ENCODE measurements at places on chromosomes 2 and 18.

- peak; percentile 69 for DNase-seq
These were observed 97.2 kb upstream of the OTOS start for GRCh38 chr2:240237609-240238174.

- no peak for DNase-seq
These were observed 68.1 kb downstream of the EN1 start for GRCh38 chr2:118779362-118779761.

- no peak for DNase-seq
These were observed 1.0 kb downstream of the DARS1 start for GRCh38 chr2:135984199-135985017.

DNA sequence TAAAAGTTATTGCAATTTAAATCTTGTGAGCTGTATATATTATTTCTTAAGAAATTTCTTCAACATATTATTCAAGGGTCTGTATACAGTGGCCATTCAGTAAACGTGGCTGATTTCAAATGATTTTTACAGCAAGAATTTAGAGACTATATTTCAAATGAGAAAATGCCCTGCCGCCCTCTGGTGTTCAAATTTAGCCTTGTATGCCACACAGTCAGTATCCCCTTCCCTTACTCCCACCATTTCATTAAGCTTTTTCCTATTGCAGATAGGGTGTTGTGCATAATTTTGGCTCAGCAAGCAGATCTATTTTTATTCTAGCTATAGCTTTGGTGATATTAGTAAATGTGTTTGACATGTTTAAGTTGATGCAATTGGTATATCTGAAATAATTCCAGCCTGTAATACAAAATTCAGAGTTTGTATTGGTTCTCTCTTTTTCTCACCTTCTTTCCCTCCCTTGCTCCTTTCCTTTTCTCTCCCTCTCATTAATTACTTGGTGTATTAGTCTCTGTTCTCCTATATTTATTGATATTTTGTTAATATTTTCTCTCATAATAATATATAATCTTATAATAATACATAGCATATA is 22.8 kb upstream of the SCN7A start:
- DNase-seq, result no peak

DNA sequence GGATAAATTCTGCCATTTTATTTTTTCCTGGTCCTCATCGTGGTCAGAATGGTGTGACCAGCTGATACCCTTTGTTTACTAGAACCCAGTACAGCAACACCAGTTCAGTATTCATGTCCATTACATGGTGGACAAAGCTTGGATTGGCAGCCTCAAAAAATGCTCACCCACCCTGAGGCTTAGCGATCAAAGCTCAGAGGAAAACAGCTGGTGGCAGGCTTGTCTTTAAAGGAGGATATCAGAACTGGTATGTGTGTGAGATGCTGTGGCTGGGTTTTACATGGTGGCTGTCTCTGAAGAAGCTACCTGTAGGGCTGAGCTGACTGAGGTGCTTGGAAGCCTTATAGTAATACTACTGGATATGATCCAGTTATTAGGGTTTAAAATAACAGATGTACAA is 471.1 kb upstream of the MEX3C start:
- no peak for DNase-seq

DNA sequence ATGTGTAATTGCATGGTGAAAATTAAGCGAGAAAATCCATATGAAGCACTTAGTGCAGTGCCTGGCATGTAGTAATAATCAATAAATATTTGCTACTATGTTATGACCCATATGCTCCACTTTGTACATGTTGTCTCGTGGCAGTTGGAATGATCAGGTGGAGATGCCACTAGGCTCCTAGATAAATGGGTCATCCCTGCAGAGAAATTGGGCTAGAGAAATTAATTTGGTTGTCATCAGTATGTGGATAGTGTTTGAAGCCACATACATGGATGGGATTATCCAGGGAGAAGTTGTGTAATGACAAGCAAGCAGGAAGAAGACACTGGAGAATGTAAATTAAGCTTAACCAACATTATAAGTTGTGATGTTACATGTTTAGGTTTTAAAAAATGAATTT is 33.0 kb downstream of the ACYP2 start:
- DNase-seq, result no peak

- no peak for DNase-seq
These were observed 1.3 kb downstream of the NEUROD1 start for GRCh38 chr2:181678861-181679543.

DNA sequence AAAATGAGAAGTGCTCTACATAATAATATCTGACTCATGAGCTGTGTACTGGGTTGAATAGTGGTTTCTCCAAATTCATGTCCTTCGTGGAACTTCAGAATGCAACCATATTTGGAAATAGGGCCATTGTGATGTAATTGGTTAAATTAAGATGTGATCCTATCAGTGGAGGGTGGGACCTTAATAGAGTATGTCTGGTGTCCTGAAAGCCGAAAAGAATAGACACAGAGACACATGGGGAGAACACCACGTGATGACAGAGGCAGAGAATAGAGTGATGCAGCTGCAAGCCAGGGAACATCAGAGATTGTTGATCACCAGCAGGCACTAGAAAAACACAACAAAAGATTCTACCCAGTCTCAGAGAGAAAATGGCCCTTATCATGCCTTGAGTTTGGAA is 310.1 kb downstream of the EXOC6B start:
- DNase-seq, result no peak

- no peak for DNase-seq
These were observed 162.2 kb downstream of the INSIG2 start for GRCh38 chr2:118250463-118250862.

- DNase-seq, result no peak
These were observed 86.3 kb downstream of the UGGT1 start for GRCh38 chr2:128177315-128177714.

DNA sequence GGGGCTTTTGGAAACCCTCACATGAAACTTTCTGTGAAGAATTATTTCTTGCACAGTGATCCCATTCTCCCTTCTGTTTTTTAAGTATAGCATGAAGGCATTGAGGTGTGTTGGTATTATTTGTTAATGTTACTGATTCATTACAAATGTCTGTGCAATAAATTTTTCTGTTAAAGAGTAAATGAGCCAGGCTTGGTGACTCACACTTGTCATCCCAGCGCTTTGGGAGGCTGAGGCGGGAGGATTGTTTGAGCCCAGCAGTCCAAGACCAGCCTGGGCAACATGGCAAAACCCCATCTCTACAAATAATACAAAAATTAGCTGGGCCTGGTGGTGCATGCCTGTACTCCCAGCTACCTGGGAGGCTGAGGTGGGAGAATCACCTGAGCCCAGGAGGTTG is 87.8 kb downstream of the KCTD18 start:
- DNase-seq, result no peak

DNA sequence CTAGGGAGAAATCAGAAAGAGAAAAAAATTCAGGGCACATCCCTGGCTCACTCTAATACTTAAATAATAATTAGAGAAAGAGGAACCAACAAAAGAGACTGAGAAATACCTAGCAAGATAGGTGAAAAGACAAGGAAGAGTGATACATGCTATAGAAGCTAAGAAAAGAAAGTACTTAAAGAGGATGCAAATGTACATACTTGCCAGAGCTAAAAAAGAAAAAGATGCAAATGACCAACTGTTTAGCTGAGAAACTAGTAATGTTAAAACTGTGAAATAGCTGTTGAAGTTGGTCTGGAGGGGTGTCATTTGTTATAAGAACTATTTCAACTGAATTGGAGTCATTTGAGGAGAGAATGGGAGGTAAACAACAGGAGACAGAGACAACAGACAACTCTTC is 412.2 kb downstream of the SPAG16 start:
- DNase-seq, result no peak

DNA sequence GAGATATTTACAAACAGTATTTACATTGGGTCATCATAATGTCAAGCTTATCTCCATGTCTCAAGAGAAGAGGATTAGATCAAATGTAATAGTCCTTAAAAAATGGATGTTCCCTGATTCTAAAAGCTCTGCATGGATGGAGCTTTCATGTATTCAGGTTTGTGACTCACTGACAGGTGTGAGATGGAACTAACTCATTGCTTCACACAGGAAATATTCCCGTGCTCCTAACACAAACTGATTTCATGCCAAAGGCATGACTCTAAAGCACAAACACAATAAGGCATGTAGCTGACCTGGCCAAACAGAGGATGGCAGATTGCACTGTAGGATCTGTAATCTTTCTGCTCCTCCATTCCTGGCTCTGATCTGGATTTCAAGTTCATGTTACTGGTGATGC is 110.0 kb downstream of the ALK start:
- DNase-seq, result no peak

- peak; percentile 48 for DNase-seq
These were observed 14.3 kb downstream of the COPS7B start for GRCh38 chr2:231800493-231801091.

GRCh38 chr2:239537633-239538356 is 137.0 kb upstream of the HDAC4 start:
- DNase-seq, result no peak

DNA sequence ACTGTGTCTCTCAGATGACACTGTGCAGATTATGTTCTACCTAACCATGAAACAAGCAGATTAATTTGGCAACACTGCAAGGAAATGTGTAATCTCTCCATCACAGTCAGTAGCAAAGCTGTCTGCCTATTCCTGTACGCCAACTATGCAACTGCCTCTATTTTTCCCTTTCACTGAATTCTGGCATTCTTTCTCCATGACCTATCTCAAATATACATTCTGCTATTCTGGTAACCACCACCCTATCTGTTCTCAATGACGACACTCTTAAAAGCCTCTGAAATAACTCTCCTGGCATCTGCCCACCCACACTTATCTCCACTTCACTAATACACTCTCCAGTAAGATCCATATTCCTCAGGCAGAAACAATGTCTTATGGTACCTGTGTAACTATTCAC is 78.7 kb downstream of the ABCA12 start:
- no peak for DNase-seq

DNA sequence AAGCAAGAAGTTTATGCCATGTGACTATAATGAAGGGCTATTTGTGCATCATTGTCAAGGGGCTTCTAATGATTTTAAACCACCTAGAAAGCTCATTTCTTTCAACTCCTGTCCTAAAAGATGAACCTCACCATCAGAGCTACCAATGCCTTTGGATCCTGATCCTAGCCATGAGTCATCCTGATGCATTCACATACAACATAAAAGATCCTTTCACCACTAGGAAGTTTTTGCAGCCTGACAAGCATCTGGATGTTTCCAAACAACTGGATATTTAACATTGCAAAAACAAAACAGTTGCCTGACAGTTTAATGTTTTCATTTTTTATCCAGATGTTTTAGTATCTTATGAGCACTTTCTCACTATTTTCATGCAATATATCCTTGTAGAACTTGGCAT is 425.3 kb downstream of the MBD2 start:
- no peak for DNase-seq

DNA sequence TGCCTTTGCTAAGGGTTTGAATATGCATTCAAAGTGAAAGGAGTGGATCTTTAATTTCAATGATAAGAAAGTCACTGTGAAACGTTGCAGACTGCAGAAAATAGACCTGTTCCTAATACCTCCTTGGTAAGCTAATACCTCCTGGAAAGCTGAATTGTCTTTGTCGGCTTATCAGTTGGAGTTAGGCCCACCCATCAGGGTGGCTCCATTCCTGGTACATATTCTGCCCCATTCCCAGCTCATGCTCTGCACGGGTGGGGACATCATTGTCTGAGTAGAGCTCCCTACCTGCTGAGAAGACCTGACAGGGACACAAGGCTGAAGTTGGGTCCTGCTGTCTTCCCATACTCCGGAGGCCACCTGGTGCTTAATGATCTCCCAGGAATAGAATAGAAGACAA is 203.3 kb downstream of the EN1 start:
- no peak for DNase-seq

- no peak for DNase-seq
These were observed 102.2 kb downstream of the TEX51 start for GRCh38 chr2:127000937-127001336.

- DNase-seq, result no peak
These were observed 32.4 kb upstream of the ACYP2 start for GRCh38 chr2:54083021-54083420.

GRCh38 chr2:216549926-216550690 is 51.5 kb downstream of the RPL37A start:
- no peak for DNase-seq

GRCh38 chr2:195824478-195824877 is 167.5 kb downstream of the SLC39A10 start:
- no peak for DNase-seq

DNA sequence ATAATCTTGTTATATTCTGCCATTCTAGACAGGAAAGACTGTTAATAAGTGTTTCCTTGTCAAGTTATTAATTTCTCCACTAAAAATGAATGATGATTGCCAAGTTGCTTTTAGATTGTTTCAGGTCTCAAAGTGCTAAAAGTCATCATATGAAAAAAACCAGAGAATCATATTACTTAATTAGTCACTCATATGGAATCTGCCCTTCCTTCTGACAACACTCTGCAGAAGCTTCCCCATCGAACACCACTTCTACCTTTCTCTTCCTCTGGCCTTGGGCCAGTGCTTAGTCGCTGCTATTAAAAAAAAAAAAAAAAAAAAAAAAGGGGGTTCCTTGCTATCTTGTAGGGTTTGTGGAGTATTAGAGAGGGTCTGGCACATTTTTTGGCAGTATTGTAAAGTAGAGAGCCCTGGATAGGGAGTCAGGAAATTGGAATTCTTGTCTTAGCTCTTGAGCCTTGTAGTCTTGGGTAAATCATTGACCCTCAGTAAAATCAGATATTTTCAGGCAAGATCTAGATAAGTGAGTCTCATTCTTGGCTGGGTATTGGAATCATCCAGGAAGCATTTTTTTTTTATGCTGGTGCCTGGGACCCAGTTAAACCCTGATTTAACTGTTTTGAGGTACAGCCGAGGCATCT is 141.7 kb upstream of the CCDC68 start:
- no peak for DNase-seq

GRCh38 chr2:60459851-60460250 is 93.6 kb downstream of the BCL11A start:
- DNase-seq, result no peak

- no peak for DNase-seq
These were observed 1.9 kb upstream of the NMUR1 start for GRCh38 chr2:231531883-231532755.

DNA sequence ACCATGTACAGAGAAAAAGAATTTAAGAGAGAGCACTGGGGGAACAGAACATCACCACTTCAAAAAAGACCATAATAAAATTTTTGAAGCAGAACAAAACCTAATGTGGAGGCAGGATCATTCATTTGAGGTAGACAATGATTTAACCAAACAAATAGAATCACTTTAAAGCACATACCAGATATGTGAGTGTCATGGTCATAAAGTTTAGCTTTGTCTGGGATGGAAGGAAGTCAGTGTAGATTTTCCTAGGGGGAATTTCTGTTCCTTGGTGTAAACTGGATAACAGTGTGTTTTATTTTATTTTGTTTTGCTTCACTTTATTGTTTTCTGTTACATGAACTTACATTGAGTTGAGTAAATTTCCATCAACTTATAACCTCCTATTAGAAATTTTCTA is 120.8 kb downstream of the CRIM1 start:
- no peak for DNase-seq

GRCh38 chr18:73556904-73557303 is 590.7 kb downstream of the FBXO15 start:
- no peak for DNase-seq

GRCh38 chr2:120685066-120685973 is 50.3 kb upstream of the GLI2 start:
- DNase-seq, result no peak

GRCh38 chr18:2655178-2655953 is at the start of gene SMCHD1:
SMCHD1 (plus strand) TSS chr18:2655726; CDS start chr18:2656076, 350 bp downstream.
- peak; percentile 92 for DNase-seq

Data from stomach (tissue), 19 donors.